Fibroblast of lung (primary cell): ENCODE measurements at places on chromosomes 6 and 20. TPM values are rescaled to one million over a fixed set of nuclear protein-coding genes. Genes with fewer than 3 reads are reported as not detected.

DNA sequence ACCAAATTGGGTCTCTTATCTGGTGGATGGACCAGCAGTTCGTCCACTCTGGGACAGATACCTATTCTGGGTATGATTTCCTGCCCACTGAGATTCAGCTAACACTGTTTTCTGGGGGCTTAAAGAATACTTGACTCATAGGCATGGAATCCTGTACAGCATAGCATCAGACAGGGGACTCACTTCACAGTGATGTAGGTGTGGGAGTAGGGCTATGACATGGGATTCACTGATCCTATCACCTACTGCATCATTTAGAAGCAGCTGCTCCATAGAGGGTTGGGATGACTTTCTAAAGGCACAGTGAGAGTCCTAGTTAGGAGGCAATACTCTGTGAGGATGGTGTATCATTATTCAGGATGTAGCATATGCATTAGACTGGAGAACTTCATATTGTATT, 74.5 kb upstream of the AHI1 start:
- no peak for DNase-seq

DNA sequence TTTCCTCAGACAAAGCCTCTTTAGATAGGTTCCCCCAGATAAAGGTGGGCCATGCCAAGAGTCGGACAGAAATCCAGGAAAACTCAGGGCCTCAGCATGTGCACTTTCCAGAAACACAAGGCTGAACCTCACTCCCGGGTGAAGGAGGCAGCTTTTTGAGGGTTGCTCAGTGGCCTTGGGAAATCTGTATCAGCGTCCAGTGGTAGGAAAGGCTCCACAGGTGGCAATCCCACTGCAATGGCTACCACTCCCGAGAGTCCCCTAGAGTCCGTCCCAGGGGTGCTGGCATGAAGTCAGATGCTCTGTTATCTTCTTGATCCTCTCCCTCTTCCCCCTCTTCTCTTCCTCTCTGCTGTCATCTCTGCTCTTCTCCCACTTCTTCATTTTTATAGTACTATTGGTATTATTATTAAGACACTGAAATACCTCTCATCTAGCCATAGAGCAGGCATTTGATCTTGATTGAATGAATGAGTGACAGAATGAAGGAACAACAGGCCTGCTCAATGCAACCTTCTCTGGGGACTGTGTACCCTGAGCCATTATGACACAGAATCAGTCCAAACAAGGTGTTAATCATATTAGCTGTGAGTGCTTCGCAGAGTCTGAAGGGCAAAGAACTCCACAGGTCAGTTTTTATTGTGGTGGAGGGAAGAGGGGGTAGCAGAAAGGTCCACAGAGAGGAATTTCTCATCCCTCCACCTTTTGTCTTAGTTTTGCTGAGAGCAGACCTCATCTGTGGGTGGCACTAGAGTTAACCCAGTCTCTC, 13.3 kb downstream of the SLC22A1 start:
- DNase-seq, result no peak

GRCh38 chr6:157845493-157846259, 22.6 kb downstream of the SNX9 start:
- DNase-seq, result peak; percentile 38

- DNase-seq, result peak; percentile 87
These were observed 11.0 kb downstream of the SLC29A1 start for GRCh38 chr6:44234101-44235025.

EBF4 gene
- total RNA-seq, result 0.99 and 2.1 TPM in 2 replicates
